ENCODE measurements at places on chromosomes 6 and 20. TPM values are rescaled to one million over a fixed set of nuclear protein-coding genes. Genes with fewer than 3 reads are reported as not detected.

- no peak for DNase-seq
Measured at GRCh38 chr6:131101911-131102680, 33.2 kb upstream of the AKAP7 start.

GRCh38 chr6:56671160-56671559 is 28.5 kb upstream of the DST start:
- no peak for DNase-seq

CRISP3 gene
- not detected for total RNA-seq

GRCh38 chr20:39069976-39070375 is 107.8 kb downstream of the DHX35 start:
- DNase-seq, result no peak

CAPN11 gene
- total RNA-seq, result not detected

GRCh38 chr6:44399991-44400390 is 12.5 kb downstream of the CDC5L start:
- no peak for DNase-seq

- DNase-seq, result no peak
Measured at GRCh38 chr20:43726811-43727338, at the start of gene GTSF1L. TSS of gene GTSF1L (minus strand) at chr20:43727002. CDS start at chr20:43726694, 308 bp downstream.

- no peak for DNase-seq
Measured at GRCh38 chr6:27066802-27067201, 180.7 kb upstream of the PRSS16 start.

EDN3 gene
- total RNA-seq, result not detected

GRCh38 chr6:2038092-2038491 is 207.3 kb downstream of the GMDS start:
- DNase-seq, result no peak

GRCh38 chr6:33668914-33669313 is 42.6 kb downstream of the UQCC2 start:
- DNase-seq, result no peak

- DNase-seq, result peak; percentile 21
Measured at GRCh38 chr20:37276494-37277252, 12.8 kb upstream of the MANBAL start.

DNA sequence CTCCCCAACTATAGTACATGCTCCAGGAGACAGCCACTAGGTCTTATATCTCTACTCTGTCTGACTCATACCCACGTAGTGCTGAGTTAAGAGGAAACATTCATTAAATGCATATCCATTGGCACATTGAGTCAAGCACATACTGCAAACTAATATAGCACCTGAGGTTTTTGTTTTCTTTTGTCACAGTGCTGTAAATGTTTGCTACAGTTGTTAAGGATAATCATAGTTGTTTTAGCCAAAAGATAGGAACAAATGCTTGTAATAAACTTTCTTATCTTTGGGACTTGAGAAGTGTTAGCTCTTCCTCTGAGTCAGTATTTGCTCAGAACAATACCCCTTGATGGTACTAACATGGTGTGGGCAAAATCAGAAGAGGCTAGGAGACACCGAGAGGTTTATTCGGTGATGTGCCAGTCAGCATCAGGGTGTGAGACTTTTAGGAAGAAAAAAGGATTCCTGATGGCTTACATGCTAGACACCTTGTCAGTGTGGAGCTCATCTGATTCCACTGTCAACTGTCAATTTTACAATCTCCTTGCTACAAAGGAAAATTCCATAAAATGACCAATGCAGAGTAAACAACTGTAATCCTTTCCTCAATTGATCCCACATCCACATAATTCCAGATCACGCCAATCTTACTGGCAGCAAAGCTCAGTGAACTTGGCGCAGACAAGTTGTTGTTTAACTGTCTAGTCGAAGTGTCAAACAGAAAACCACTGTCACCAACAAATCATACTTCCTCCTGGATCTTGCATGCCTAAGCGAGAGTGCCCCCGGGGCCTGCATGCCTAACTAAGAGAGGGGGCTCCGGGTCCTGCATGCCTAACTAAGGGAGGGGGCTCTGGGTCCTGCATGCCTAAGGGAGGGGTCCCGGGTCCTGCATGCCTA is 36.1 kb downstream of the ELOVL2 start:
- DNase-seq, result no peak

FABP7 gene
- total RNA-seq, result not detected

PROCR gene
- total RNA-seq, result 5.2 TPM

DNA sequence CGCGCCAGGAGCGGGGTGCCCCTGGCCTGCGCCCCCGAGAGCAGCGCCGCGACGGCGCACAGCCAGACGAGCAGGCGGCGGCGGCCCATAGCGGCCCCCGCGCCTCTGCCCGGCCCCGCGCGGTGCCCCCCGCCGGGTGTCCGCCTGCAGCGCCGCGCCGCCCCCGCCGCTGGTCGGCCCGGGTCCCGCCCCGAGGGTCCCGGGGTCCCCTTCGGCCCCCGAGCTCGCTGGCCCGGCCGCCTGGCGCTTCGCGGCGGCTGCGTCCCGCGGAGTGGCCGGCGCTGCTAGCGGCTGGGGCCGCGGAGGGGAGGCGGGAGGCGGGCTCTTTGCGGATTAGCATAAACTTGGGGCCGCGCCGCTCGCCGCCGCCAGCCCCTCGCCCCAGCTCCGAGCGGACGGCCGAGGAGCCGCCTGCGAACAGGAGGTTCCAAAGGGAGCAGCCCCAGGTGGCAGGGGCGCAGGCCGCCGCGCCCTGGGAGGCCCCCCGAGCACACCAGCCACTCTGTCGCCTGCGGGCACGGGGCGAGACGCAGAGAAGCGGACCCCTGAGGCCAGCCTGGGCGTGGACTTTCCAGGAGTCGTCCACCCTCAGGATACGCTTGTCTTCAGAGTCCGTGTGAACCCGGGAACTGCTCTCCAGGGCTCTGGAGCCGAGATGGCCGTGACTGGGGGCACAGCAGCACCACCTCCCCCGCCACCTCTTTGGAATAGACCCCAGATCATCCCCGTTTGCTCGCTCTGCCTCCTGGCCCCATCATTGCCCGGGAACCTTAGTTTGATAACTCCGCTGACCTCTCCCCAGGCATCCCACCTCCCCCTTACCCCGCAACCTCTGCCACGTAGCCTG is at the start of gene EMILIN3:
EMILIN3 (minus strand) TSS at position 273 of the 847 bp plus-strand sequence; CDS start at position 89, 184 bp downstream.
- DNase-seq, result peak; percentile 79

DNA sequence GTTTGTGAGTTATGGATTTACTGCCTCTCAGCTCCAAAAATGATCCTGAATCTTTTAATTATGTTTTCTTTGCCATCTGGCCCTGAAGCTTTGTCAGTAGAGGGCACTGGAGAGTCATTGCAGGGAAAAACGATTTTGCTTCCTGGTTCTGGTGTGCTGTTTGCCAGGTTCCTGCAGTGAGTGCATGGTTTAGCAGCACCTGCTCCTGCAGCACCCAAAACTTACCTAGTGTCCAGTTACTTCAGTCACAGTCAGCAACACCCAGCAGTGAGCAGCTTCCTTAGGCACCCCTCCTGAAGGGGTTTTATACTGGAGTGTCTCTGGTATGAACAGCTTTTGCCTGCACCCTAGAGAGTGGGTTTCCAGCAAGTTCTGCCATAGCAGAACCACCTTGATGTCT is 6.0 kb upstream of the TRIM26 start:
- DNase-seq, result no peak

CD24 gene
- total RNA-seq, result 1.3 TPM

EEF1A2 gene
- total RNA-seq, result 0.34 TPM

DNA sequence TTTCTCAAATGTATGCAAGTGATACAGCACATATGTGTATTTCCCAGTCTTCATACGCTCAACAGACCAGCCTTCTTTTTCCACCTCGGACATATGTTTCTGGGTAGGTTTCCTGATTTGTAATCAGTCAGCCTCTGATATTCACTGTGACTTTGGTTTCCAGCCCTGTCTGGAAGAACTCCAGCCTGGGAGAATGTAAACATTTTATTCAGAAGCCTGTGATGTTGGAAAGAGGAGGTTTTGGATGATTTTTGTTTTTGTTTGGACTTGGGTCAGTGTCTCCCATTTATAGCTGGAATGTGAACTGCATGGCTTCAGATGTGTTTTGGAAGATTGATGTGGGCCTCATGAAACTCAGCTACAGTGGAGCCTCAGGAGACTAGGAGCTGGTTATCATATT is 172.2 kb upstream of the CENPW start:
- no peak for DNase-seq

DNA sequence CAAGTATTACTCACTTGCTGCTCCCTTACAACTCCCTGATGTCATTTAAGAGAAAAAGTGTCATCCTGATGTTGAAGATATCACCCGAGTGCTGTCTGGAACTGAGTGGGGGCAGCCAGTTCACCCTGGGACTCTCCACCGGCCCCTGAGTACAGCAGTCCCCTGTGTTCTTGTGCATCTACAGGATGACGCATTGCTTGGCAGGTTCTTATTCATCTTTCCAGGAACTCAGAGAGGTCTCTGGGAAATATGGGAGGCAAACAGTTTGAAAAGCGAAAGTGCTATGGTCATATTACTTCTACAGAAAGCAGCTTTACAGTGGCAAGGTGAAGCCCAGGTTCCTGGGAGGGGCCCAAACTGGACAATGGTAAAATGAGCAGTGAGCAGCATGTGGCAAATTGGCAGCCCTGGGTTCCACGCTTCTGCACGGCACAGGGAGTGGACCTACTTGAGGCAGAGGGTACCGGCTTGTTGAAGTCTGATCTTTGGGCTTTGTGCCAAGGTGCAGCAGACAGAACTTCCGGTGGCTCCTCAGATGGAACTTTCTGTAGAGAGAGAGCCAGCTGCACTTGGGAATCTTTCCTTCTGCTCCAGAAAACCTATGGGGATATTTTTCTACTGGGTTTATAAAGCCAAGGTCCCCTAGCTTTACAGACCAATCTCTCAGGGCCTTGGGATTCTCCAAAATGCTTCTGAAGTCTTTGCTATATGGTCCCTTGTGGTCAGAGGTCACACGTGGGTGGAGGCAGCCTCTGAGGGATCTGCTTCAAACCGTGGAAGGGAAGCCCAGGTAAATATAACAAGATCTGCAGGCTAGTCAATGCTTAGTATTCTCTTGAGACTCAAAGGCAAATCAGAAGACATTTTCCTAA is 128.3 kb downstream of the MAP3K7 start:
- DNase-seq, result no peak
